ENCODE measurements at places on chromosomes 3 and 15. TPM values are rescaled to one million over a fixed set of nuclear protein-coding genes. Genes with fewer than 3 reads are reported as not detected.

DNA sequence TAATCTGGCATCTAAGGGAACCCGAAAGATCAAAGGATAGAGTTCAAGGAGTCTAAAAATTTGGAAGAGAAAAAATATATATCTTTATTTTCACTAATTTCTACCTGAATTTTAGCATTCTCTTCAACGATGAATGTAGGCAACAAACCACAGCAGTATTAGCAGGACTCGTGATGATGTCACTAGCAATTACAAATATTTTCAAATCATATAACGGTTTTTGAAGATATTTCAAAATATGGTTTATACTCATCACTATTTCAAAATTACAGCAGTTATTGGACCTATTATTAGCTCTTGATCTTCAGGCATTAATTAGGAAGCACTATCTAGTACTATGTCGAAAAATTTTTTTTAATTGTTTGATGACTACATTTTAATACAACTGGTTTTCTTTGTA lies 27.0 kb upstream of the ANKDD1A start:
- no peak for DNase-seq

Gene SYNM
- 4.1 TPM for polyA plus RNA-seq

DNA sequence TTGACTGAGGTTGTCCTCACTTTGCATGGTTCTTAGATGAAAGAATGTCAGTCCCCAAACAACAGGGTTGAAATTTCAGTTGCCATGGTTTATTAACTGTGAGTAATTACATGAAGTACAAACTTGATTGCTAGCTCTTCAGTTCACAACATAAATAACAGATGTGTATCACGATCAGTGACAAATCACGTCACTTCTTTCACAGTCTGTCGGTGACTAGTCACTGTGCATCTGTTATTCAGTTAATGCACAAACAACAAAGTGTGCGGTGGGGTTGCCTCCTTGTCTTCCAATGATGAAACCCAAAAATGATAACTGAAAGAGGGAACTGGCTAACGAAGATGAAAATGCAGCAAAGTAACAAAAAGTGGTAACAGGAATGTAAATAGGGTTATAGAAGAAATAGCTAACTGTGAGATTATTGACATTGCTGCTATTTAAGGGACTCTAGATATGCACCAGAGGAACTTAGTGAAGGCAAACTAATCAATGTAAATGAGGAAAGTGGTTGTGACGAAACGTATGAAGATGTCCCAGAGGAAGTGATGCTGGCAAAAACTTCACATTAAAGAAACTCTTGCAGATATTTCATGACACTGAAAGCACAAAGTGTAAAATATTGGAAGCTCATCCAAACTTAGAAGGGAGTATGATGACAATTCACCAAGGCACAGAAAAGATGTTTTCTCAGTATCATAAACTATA lies 159.3 kb downstream of the WDR76 start:
- DNase-seq = no peak

Gene SLC28A2
- polyA plus RNA-seq = not detected

Gene TMEM40
- polyA plus RNA-seq = not detected

DNA sequence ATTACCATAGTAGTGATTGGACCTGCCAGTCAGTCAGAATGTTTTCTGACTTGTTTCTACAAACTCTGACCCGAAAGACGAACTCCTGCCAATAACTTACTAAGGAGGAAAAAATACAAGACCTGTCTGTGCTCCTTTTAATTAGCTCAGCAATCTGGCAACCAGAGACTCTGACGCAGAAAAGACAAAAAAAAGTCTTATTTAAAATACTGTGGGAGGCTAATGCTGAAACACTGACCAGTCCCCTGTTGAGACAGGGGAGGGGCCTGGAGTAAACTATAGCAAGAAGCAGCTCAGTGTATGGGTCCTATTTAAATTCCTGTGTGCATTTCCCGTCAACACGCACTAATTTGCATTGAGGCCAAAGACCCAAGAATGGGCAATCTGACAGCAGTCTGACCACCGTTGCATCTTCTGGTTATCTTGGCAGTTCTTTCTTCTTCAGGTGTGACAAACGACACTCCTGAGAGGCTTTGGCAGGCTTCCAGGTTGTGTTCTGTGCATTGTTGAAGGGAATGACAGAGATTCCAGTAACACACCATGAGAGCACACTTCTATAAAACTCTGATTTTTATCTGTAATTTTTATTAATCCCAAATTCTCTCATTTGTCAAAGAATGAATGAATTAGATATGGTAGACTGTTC lies 1114.3 kb downstream of the IGSF11 start:
- no peak for DNase-seq

DNA sequence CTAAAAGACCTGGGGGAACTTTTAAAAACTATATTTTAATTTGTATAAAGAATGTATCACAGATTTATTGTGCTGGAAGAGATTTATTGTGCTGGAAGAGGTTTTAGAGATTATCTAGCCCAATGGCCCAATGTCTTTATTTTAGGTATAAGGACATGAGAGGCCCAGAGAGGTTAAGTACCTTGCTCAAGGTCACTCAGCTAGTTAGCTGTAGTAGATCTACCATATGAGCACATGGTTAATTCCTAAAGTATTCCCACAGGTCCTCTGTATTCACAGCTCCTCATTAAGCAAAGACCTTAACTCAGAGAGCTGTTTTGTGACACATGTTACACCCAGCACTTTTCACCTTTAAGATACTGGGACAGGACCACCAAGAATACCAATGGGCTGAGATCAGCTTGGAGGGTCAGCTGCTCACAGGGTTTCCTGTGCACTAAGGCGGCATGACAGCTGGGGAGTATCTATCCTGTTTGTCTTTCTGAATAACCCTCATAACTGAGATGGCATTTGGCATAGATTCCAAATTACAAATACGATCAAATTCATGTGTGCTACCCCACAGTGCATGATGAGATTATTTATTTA lies 143.1 kb upstream of the TBL1XR1 start:
- DNase-seq = no peak

DNA sequence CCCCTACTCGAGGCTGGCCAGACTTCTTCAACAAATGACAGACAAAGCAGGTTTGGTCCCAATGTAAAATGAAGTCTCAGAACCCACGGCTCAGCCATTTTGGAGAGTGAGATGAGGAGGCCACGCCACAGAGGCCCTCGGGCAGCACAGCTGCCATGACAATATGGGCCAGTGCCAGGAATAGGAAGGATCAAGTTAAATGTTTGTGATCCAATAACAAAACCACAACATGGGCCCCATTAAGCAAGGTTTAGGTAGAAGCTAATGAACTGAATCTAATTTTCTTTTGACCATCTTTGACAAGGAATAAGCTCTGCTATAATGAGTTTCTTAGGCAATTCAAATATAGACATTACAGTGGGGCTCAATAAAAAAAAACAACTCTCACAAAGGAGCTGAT lies 52.6 kb downstream of the RFTN1 start:
- no peak for DNase-seq

DNA sequence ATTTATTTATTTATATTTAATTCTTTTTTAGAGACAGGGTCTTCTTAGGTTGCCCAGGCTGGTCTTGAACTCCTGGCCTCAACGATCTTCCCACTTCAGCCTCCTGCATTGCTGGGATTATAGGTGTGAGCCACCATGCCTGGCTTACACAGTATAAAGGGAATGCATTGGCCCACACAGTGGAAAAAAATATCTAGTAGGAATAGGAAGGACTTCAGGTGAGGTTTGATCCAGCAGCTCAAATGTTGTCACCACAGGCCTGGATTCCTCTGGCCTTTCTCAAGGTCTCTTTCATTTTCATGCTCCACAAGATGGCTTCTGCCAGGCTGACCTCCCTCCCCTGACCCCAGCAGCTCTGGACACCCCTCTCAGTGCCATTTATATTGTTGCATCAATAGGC lies 2.1 kb upstream of the SPTBN5 start:
- no peak for DNase-seq

- no peak for DNase-seq
These were observed 12.2 kb downstream of the ALG1L2 start for GRCh38 chr3:130093741-130094391.

- no peak for DNase-seq
These were observed 963.2 kb downstream of the ROBO2 start for GRCh38 chr3:78003090-78003489.

Gene IL12A
- 2.2 TPM for polyA plus RNA-seq

DNA sequence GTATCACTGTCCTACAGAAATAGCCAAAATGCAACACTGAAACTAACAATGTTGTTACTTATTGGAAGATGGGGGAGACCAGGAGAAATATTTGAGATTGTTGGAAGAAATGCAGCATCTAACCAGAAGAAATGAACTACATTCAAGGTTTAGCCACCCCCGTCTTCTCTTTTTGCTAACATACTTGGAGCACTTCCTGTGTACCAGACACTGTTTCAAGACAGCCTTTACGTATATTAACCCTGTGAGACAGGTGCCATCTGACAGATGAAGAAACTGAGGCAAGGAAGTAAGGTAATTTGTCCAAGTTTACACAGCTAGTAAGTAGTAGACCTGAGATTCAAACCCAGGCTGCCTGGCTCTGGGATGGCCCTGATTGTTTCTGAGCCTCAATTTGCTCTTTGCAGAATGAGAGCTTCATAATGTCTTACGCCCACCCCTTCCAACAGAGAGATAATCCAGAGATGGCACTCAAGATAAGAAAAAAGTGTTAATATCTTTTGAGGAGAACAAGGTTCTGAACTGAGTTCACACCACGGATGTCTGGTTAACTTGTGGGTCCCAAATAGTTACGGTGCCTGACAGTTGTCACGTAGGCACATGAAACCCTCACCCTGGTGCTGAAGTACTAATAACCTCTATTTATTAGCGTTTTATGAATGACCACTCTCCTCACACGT lies 26.1 kb downstream of the RASGRP1 start:
- no peak for DNase-seq

Gene CPNE9
- polyA plus RNA-seq = 0.19 TPM

DNA sequence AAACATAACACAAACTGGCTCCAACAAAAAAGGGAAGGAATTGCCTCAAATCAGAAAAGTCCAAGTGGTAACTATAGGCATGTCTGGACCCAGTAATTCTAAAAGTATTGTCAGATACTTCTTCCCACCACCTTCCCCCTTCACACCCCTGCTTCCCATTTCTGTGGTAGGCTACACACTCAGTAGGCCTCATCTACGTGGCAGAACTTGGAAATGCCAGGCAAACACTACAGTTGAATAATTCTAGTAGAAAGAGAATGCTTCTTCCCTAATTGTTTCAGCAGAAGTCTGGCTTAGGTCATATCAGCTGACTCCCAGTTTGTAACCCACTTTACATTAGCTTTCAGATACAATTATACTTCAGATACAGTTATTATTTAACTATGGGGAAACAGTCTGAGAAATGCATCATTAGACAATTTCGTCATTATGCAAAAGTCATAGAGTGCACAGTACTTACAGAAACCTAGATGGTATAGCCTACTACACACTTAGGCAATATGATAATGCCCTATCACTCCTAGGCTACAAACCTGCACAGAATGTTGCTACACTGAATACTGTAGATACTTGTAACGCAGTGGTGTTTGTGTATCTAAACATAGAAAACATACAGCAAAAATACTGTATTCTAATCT lies 6.4 kb downstream of the SETMAR start:
- DNase-seq = no peak

- DNase-seq = no peak
These were observed 255.8 kb downstream of the MEIS2 start for GRCh38 chr15:36844534-36844998.

Gene SCG3
- 67.5 TPM for polyA plus RNA-seq

GRCh38 chr3:172635588-172635987 lies 75.3 kb downstream of the NCEH1 start:
- DNase-seq = no peak

GRCh38 chr15:56383010-56383409 lies 17.8 kb downstream of the TEX9 start:
- DNase-seq = no peak

Gene CPA3
- polyA plus RNA-seq = 1.1 TPM

DNA sequence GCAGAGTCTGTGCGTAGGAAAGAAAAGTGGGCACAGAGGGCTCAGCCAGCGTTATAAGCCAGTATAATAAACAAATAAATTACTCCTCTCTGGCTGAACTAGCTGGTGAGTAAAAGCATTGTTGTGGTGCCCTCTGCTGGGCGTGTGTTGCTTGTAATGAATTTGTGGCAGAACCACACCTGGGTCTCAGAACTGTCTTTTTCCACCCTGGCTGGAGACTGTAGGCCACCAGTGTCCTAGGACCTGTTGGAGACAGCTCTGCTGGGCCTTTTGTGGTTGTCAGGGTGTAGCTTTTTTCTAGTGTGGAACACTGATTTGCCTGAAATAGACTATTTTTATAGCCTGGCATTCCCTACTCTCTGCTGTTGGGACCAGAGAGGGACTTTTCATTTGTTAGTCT lies 130.5 kb upstream of the EIF1B start:
- peak; percentile 46 for DNase-seq

DNA sequence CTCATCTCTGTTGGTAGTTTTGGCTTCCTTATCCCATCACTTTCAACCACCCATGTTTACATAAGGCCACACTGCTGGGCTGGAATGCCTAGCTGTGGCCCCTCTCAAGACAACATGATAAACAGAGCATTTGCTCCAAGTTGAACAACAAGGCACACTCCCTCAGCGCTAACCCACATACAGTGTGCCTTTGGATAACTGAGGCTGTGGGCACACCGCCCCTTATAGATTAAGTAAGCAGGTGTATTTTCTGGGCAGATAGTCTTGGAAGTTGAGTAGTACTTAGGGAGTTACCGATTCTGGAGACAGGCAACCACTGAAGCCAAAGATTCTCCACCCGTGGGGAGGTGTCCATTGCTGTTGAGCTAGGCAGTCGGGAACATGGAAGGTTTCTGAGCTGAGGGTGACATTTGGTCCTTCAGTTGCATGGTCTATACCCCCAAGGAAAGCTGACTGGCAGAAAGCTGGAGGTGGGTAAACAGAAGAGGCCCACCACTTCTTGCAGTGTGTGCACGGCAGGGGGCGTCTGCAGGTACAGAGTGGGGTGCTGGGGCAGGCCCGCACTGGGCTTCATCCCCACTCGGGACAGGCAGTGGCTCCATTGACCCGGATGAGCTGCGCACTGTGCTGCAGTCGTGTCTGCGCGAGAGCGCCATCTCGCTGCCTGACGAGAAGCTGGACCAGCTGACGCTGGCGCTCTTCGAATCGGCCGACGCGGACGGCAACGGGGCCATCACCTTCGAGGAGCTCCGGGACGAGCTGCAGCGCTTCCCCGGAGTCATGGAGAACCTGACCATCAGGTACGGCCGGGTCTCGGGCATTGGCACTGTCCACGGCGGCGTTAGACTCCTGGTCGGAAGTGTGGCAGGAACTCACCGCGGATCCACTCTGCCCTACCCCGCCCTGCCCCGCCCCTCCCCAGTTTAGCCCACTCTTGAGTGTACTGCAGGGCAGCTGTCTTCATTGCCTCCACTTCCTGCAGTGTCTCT lies 16.8 kb downstream of the NOX5 start:
- DNase-seq = peak; percentile 21

- no peak for DNase-seq
These were observed 64.2 kb upstream of the TMEM115 start for GRCh38 chr3:50423543-50423942.

DNA sequence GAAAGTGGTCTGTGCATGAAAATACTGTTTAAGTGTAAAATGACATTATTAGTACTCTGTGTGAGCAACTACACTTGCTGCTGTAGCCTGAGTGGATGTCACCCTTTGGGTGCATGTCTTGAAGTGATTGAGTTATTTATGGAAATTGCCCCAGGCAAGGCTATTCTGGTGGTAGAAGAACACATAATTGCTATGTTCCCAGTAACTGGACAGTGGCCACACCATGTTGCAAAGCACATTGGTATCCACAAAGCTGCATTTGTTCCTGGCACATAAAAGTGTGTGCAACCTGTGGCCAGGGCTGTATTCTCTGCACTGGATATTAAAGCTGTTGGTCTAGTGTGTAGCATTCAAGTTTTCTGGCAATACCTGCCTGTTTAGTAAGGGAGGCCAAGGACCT lies 23.8 kb downstream of the MTMR14 start:
- no peak for DNase-seq

Measured in pancreas (tissue), 10 donors.